ENCODE measurements at places on chromosomes 1 and 21.

DNA sequence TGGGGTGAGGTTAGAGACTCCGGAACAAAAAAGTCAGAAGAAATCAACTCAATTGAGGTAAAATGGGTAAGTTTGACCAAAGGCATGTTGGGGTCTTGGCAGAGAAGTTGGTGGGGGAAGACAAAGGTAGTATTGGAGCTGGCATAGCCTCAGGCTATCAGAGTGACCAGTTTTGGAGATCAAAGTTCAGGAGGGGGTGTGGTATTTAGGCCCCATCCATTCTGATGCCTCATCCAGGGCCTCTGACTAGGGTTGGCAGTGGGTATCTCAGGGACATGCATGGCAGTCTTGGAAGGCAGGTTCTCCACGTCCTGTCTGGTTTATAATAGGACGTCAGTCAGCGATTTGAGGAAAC is 73.2 kb upstream of the TRABD2B start:
- no peak for DNase-seq

- DNase-seq = no peak
Measured at GRCh38 chr1:213977486-213977842, 10.3 kb upstream of the PROX1 start.

GRCh38 chr1:63428815-63429214 is 61.4 kb downstream of the ALG6 start:
- no peak for DNase-seq

DNA sequence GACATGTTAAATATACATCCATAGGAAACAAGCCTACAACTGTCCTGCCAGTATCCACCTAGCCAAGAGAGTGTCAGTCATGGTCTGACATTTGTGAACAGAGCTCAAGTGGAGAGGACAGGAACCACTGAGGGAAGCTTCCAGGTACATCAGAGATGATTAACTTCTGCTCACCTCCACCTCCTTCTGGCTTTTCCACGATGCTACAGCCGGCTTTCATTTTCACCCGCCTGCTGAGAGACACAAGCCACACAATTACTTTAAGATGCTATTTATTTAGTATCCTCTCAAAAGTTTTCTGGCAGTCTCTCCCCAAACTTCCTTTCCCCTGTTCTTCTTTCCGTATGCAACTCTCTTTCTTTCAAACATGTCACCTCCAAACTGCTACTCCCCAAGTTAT is 2.1 kb downstream of the ETV3 start:
- DNase-seq = no peak

DNA sequence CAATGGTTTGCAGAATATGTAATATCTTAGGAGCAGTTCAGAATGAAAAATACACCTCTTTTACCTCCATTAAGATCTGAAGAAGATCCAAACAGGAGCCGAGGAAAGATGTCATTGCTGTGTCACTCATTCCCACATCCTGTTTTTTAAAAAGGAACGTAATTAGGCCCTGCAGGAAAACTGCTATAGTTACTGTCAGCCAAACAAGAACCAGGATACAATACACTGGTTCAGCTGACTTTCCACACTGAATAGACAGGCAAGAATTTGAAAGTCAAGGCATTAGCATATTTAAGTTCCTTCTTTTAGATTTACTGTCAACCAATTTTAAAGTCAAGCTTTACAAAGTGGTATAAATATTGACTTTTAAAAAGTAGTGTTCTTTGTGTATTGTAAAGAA is 63.8 kb downstream of the IARS2 start:
- DNase-seq = no peak

DNA sequence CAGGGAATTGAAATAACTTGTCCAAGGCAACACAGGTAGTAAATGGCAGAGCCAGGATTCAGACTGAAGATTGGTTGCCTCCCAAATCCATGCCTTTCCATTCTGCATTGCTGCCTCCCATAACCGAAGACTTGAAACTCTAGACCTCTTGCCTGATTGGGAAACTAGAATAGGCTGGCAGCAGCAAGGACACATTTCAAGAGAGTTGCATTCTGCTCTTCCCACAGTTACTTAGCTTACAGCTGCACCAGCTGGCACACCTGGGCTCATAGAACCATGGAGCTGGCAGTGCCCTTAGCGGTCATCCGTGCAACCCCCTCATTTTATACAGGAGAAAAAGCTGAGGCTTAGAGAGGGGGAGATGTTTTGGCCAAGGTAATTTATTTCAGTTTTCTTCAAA is 8.0 kb downstream of the TRNAU1AP start:
- DNase-seq = no peak

DNA sequence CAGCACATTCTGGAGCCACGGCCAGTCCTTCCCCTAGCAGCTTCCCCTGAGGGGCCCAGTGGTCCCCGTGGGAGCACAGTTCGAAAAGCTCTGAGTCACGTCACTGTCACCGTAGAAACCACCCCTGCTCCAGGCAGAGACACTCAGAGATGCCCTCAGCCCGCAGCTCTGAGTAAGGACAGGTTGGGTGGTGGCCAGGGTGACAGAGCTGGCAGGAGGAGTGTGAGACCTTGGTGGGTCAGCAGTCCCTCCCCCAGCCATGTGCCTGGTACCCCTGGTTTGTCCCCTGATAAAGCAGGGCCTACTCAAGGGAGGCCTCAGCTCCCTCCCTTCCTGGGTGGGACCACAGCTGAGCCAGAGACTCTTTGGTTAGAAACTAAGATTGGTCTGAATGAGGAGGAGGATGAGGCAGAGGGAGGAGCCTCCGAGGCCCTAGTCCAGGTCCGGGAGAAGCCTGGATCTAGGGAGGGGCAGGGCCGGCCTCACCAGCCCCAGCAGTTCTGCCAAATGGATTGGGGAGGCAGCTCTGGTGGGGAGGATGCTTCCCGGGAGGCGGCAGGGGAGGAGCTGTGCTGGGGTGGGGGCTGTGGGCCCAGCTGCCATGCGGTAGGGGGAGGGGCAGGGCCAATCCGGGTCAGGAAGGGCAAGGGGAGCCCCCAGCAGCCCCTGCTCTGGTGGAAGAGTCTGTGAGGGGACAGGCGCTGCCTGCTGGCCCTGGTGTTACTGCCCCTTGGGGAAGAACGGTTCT is 55.2 kb downstream of the SLC9A1 start:
- no peak for DNase-seq

GRCh38 chr1:5729636-5730145 is 262.5 kb downstream of the NPHP4 start:
- no peak for DNase-seq

- no peak for DNase-seq
Measured at GRCh38 chr1:44108241-44108640, 10.4 kb upstream of the KLF17 start.

- no peak for DNase-seq
Measured at GRCh38 chr1:59714219-59714618, 100.5 kb upstream of the HOOK1 start.

DNA sequence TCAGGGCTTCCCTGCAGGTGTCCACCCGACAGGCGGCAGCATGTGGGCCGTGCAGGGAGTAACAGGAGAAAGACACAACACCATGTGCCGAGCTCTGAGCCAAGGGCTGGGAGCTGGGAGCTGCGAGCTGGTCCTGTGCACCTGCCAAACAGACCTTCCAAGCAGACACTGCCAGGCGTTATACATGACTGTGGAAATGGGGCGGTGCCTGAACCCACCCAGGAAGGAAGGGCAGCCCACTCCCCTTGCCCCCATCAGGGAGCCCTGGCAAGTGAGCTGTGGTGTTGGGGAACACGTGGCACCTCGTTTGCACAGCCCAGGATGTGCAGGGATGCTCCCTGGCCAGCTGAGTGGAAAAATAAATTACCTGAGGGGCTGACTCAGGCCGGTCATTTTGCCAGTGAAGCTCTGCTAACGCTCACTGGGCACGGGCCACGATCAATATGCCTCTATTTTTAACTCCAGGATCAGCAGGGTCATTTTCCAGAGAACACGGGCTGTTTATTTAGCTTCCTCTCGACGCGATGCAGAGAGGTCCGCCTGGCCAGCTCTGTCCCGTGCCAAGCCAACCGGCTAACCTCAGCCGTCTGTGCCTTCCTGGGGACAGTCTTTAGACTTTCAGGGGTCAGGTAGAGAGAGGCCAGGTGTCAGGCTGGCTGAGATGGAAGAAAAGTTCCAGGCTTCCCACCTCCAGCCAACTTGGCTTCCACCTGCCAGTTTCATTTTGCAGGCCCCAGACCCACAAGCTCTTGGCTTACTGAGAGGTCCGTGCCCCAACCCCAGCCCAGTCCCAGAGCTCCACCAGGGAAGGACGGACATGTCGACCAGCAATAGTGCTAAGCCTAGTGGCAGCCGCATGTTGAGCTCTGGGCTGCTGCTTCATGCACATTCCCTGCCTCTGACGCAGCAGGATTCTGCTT is 196.7 kb upstream of the VAMP3 start:
- DNase-seq = no peak

- DNase-seq = no peak
Measured at GRCh38 chr1:151944126-151944856, 35.0 kb upstream of the THEM4 start.

DNA sequence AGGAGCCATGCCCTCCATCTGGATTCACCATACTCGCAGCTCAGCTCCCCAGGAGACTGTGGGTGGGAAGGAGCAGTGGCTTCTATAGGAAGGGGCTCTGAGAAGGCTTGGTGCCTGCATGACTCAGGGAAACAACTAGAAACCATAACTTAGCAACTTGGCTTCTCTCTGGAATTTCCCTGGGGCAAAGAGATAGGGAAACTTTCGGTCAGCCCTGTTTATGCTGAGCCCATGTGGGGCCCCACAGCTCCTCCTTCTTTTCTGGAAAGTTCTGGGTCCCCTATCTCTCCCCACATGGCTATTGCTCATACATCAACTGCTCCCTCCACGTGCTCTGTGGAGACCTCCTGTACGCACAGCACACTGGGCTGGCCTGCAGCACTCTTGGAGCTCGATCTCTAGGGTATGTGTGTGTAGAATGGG is 39.3 kb downstream of the PLEKHA6 start:
- no peak for DNase-seq

DNA sequence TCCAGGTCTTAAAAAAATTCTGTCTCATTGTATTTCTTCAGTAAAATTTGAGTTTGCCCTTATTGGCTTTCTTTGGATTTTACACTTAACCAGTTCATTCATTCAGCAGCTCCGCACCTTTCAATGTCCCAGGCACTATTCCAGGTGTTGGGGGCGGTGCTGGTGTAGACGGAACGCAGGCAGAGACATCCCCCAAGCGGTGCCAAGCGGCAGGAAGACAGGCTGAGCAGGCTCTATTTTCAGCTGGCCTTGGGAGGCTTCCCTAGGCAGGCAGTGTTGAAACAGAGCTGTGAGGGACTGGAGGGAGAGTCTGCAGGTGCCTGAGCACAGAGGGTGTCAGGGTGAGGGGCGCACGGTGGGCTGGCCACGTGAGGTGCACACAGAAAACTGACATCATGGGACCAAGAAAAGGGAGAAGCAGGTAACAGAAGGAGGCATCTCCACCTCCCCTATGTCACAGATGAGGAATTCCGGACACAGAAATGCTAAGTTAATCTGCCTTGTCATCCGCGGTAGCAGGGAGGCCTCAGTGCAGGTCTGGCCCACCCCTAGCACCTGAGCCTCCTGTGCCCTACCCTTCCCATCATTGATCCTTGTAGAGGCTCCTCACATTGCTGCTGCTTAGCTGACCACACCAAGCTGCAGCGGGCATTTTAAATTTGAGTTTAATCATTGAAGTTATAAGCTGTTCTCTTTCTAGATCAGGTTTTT is 40.8 kb downstream of the SLC37A1 start:
- DNase-seq = no peak

DNA sequence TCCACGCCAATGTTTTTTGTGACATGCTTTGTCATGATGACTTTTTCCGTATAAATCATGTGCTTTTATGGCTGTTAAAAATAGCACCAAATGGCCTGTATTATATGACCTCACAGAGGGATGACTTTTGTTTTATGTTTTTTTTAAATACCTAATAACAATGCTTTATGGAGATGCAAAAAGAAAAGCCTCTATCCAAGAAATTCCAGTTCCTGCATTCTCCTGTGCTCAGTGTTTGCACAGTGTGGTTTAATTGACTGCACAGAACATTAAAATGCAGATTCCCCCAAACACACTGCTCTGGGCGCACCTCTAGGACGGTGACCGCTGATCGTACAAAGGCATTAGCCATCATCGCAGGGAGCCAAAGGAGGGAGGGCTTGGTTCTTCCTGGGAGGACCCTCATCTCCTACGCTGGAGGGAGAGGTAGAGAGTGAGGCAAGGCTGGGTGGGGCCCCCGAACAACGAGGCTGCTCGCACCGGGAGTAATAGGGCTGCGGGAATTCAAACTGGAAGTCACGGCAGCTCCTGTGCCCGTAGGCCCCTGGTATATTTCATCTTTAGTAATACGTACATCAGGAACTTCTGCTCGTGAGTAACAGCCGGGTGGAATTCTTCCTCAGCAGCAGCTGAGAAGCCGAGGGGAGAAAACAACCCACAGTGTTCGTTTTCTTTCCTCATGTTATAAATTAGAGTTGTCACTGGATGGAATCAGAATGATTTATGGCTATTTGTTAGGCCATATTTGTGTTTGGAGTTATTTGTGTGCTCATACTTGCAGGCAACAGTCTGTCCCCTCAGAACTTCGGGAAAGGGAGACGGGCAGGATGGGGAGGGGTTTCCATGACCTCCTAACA is 465.6 kb downstream of the CAMTA1 start:
- DNase-seq = no peak

GRCh38 chr1:66335859-66336640 is 197.9 kb upstream of the SGIP1 start:
- no peak for DNase-seq

- DNase-seq = peak; percentile 7
Measured at GRCh38 chr1:32828341-32828740, 10.9 kb downstream of the S100PBP start.

- DNase-seq = no peak
Measured at GRCh38 chr1:45272913-45273371, 53.8 kb upstream of the HPDL start.

- DNase-seq = no peak
Measured at GRCh38 chr21:42836767-42837301, 42.5 kb downstream of the WDR4 start.

DNA sequence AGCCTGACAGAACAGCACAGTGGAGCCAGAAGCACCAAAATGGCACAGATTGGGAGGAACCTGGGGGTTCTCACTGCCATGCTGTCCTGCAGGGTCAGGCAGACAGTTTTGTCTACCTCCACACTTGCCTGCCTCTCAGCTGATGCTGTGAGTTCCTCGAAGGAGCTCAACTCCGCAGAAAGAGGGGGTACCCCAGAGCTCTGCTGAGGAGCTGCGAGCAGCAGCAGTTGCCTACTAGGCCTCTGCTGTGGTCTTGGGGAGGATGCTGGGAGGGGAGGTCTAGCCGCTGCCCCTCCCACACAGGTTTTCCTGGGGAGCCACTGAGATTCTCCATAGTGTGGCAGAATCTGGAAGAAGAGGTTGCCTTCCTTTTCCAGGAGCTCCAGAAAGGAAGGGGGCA is 192.5 kb downstream of the FOXD2 start:
- no peak for DNase-seq
